ENCODE measurements at places on chromosomes 12 and 14.

DNA sequence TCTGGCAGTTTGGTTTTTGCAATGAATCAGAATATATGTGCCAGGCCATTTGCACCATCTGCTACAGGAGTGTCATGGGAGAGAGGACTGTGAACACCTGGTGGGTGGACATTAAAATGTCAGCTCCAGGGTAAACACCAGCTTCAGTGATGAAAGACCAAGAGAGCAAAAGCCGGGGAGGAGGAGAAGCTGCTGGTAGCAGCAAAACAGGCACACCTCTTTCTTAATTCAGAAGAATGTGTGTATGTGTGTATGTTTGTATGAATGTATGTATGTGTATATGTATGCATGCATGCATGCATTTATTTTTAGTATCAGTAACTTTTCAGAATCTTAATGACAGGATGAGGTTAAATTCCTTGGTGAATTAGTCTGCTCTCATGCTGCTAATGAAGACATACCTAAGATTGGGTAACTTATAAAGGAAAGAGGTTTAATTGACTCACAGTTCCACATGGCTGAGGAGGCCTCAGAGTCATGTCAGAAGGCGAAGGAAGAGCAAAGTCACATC is 357.4 kb upstream of the PRICKLE1 start:
- no peak overlapping the region for H3K4me3 ChIP-seq
- no peak overlapping the region for H3K27ac ChIP-seq
- no peak for DNase-seq
- no peaks in the 10 kb centered on the region for H3K27me3 ChIP-seq
- no peaks in the 10 kb centered on the region for H3K36me3 ChIP-seq

DNA sequence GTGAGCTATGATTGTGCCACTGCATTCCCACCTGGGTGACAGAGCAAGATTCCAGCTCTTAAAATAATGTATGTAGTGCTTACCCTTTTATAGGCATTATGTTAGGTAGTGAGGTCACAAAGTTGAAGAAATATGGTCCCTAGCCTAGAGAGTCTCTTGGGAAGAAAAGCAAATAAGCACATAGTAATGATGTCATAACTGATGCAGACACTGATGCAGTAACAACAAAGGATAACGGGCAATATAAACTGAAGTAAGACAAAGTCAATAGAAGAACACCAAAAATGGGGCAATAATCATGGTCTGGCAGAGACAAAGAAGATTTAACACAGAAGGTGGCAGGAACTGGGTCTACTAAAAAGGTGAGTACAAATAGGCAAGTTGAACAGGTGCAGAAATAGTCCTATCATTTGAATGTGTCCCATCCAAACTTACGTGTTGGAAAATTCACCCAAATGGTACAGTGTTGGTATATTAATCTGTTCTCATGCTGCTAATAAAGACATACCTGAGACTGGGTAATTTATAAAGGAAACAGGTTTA is 93.5 kb downstream of the CPNE8 start:
- H3K4me3 ChIP-seq: no peak overlapping the region
- no peak for DNase-seq
- no peak overlapping the region for H3K27ac ChIP-seq
- no peaks in the 10 kb centered on the region for H3K36me3 ChIP-seq

DNA sequence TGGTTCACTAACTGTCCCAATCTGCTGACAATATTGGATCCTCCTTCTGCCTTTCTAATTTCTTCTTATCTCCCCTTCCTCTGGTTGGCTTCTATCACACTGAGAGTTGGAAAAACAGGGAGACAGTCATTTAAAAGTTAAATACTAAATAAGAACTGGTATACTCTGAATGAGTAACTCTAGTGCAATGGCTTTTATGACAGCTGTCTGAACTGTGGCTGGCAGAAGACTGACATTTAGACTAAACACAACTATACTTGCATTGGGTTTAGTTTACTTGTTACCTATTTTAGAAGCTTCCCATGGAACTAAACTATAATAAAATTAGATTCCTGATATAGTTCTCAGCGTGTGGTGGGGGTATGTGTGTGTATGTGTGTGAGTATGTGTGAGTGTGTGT is 7.9 kb upstream of the MAGOHB start:
- no peak for DNase-seq
- no peaks in the 10 kb centered on the region for H3K27me3 ChIP-seq
- no peak overlapping the region for H3K27ac ChIP-seq
- H3K4me1 ChIP-seq: peaks cover 23% of the 10 kb centered on the region

DNA sequence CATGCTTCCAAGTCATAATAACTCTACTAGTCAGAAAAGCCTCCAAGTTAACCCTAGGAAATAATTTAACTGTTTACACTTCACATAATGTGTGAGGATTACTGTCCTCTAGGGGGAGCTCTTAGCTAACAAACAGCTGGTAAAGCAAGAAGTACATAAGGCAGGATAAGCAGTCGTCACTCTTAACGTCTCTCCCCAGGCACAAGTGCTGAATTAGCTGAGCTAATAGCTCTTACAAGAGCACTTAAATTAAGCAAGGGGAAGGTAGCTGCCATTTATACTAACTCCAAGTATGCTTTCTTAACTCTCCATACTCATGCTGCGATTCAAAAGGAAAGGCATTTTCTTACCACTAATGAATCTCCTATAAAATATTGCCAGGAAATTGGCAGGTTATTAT is 79.3 kb upstream of the TSPAN11 start:
- no peaks in the 10 kb centered on the region for H3K27me3 ChIP-seq
- H3K36me3 ChIP-seq: no peaks in the 10 kb centered on the region
- no peak overlapping the region for H3K27ac ChIP-seq
- no peaks in the 10 kb centered on the region for H3K4me1 ChIP-seq
- DNase-seq: peak; percentile 41

DNA sequence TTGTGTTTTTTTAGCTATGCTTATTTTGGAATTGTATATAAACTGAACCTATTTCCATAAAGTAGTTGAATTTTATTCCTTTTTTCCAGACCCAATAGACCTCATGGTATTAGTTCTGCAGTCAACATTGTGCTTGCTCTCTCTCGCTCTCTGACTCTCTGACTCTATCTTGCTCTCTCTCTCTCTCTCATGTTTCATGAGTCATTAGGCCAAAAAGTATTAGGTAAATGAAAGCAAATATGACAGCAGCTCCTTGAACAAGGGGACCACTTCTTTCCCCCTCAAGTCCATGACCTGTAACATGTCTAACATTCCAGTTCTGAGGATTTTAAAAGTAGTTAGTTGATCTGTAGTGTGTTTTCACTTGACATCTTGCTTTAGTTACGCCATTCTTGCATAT is 14.0 kb upstream of the C12orf71 start:
- no peaks in the 10 kb centered on the region for H3K4me1 ChIP-seq
- H3K36me3 ChIP-seq: no peaks in the 10 kb centered on the region
- no peak overlapping the region for H3K27ac ChIP-seq

- H3K4me3 ChIP-seq: no peak overlapping the region
- no peak for DNase-seq
- no peaks in the 10 kb centered on the region for H3K27me3 ChIP-seq
- no peaks in the 10 kb centered on the region for H3K36me3 ChIP-seq
- no peak overlapping the region for H3K27ac ChIP-seq
Measured at GRCh38 chr14:95691591-95691990, 5.4 kb downstream of the TCL1B start.

DNA sequence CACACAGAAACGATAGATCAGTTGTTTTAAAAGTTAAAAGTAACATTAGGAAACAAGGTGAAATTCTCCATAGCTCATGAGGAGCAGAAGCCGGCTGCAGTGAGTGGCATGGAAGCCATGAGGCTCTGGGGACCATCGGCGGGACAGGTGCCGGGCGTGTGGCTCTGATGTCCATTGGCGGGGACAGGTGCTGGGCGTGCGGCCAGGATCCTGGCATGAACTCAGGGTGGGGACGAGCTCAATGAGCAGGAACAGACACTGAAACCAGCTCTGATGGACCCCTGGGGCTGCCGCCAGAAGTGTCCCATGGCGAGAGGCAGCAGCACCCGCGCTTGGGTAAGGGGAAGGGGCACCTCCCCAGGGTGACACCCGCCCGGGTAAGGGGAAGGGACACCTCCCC is 75.1 kb downstream of the NOC4L start:
- H3K27me3 ChIP-seq: no peaks in the 10 kb centered on the region
- DNase-seq: no peak
- no peak overlapping the region for H3K4me3 ChIP-seq
- H3K4me1 ChIP-seq: no peaks in the 10 kb centered on the region
- no peaks in the 10 kb centered on the region for H3K36me3 ChIP-seq

GRCh38 chr12:110932046-110932445 is 11.7 kb upstream of the MYL2 start:
- peaks cover 8% of the 10 kb centered on the region for H3K4me1 ChIP-seq
- DNase-seq: no peak
- no peak overlapping the region for H3K4me3 ChIP-seq

GRCh38 chr12:38614171-38614570 is 291.2 kb downstream of the CPNE8 start:
- DNase-seq: no peak
- H3K36me3 ChIP-seq: no peaks in the 10 kb centered on the region
- no peaks in the 10 kb centered on the region for H3K27me3 ChIP-seq
- H3K27ac ChIP-seq: no peak overlapping the region
